ENCODE measurements at places on chromosomes 12 and 14.

DNA sequence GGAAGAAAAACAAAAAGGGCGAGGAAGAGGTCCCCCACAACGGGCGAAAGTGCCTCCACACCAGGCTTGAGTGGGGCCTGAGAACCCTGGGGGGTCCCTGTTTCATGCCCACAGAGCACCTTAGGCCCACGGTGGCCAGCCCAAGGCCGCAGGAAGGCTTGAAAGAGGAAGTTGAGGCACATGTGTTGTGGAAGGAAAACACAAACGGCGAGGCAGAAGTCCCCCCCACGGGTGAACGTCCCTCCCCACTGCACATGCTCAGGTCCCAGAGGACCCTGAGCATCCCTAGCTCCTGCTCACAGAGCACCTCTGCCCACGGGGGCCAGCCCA, 371.5 kb downstream of the ALG10 start:
- no peak for DNase-seq

DNA sequence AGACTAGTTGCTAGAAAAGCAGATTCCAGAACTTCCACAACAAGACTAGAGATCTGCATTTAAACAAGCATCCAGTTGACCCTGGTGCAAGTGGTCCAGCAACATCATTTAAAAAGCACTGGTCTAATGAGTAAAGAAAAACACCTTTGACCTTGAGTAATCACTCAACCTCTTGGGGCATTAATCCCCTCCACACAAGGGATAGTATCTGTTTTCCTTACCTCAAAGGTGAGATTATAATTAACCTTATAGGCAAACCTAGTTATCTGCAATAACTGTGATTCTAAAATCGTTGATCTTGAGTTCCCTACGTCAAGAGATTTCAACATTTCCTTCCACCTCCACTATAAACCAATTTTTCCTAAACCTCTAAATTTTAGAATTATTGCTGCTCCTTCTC, 1.1 kb downstream of the KDM5A start:
- no peak for DNase-seq

- DNase-seq: no peak
These were observed 18.6 kb downstream of the GPRC5A start for GRCh38 chr12:12909995-12910420.

GRCh38 chr12:66055837-66056319, 74.7 kb downstream of the LLPH start:
- no peak for DNase-seq

- DNase-seq: no peak
These were observed 328.3 kb upstream of the RTL1 start for GRCh38 chr14:101231828-101232227.

GRCh38 chr14:96089401-96089800, 50.2 kb downstream of the C14orf132 start:
- DNase-seq: no peak

DNA sequence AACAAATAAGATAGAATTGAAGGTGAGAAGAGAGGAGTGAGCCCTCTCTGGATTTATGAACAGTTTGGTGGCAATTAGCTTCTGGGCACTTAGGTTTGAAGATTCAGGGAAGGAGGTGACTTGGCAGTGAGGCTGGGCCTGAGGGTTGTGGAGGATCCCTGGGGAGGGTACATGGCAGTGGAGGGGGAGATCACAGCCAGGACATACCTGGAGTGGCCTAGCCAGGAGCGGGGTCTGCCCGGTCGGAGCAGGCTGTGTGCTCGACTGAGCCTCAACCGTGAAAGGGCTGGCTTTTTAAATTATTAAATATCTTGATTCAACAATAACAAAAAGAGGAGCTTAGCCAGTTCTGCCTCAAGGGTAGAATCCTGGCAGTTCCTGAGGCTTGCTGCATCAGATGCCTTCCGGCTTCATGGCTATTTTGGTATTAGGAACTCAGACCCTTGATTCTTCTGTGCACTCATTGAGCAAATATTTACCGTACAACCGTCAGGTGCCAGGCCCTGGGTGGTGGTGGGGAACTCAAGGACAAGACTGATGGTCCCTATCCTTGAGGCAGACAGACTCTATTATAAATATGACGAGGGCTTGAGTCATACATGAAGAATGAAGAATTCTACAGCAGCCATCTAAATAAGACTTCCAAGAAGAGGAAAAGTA, 73.4 kb downstream of the SPTB start:
- no peak for DNase-seq

- no peak for DNase-seq
These were observed 291.4 kb downstream of the PCNX1 start for GRCh38 chr14:71198687-71199086.

Data from SW480 (cell line).